ENCODE measurements at places on chromosomes 3 and 15.
A peak's percentile ranks its signal among the peaks of the same experiment; 100 is the strongest.

DNA sequence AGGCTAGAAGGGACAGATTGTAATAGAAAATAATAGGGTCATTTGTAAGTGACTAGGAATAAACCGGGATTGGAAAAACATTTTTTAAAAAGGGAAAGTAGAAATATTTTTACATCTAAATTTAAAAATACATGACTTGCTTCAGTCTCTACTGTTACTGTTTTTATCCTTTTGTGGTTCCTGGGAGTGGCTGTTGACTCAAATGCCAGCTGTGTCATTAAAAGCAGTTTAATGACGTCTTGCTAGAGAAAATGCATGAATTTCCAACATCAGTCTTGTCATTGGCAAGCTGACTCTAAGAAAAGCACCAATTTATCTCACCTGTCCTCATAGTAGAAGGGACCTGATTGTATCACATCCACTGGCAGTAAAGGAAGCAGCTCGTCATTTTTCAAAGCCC is 16.7 kb upstream of the LCMT2 start:
- no peak for DNase-seq

DNA sequence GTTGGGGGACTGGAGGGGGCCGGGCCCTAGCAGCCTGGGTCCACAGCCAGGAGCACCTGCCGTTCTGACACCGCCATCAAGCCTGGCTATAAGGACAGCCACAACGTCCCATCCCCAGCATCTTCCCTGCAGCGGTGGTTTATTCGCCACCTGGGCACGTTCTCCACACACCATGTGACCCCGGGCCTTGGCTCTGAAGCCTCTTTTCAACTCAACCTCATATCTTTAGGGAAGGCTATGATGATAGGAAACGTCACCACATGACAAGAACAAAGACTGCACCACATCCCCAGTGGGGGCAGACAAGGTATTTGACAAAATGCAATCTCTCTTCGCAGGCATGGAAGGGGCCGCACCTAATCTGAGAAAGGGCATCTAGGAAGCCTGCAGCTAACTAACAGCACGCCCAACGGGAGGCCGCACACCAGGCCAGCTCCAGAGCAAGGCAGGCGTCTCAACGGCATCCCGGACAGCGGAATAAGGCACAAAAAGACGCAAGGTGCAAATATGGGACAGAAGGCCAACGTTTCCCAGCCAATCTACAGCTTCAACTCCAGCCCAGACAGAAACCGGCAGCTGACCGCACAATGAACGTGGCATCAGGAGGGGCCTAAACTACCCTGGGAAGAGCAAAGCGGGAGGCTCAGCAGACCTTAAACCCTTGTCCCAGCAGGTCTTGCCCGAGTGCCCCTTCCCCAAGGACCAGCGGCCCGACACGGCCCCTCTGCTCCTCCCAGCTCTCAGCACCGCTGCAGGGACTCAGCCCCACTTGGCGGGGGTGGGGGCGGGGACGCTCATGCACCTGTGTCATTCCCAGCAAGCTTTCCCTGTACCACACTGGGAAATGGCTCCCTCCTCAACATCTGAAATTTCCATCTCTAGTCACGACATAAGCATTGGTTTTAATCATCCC is 41.9 kb downstream of the NIPA2 start:
- DNase-seq = no peak

DNA sequence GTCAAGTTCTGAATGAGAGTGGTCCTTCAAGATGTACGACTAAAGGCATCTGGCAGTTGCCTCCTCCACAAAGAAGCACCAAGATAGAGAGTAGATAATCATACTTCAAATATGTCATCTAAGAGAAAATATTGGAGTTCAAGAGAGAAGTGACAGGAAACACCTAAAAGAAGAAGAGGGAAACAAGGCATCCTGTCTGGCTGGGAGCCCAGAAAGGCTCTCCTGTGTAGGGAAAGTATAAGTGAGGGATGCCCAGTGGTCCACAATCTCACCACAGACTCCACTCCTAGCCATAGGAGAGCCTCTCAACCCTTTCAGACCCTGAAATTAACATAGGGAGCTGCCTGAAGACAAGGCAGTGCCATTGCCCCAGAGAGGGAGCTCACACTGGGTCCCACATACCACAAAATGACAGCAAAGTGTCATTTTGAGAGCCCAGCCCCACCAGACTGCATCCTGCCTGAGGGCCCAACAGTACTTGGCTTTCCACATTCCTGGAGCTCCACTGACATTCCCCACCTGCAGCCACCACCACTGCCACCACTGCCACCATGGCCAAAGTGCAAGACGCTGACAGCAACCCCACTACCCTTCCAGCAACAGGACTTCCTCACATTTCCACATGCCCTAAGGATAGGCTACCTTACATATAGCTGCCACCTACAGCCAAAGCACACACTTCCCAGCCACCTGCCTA is 210.6 kb downstream of the ATP8B4 start:
- no peak for DNase-seq

DNA sequence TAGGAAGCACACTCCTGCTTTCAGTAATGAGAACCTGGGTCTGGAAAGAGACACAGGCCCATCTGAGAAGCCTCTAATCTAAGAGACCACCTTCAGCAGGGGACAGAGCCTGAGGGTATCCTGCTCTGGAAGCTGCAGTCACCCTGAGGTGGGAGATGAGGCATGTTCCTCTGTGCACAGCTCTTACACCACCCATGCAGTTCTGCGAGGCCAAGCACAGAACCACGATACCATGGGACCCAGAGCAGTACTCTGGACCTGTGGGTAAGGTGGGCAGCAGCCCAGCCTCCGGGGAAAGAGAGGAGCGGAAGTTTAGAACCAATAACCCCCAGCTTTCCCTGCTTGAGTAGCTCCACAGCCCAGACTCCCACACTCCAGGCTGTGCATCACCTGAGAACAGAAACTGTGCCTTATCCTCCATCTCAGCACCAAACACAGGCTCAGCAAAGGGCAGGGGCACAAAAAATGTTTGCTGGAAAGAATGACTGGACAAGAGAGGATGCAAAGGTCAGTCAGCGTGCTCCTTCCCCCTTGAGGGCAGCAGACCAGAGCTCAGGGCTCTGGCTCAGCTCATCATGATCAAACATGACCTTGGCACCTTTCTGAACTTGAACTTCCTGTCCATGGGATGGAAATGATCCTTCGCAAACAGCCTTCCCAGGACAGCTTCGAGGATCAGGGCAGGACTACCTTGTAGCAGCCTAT is 43.1 kb downstream of the RBPMS2 start:
- no peak for DNase-seq

- no peak for DNase-seq
These were observed 2.3 kb upstream of the BCHE start for GRCh38 chr3:165839296-165840076.

- peak; percentile 34 for DNase-seq
These were observed 197.9 kb downstream of the XXYLT1 start for GRCh38 chr3:195072916-195073564.

- DNase-seq = no peak
These were observed 608.4 kb downstream of the CADM2 start for GRCh38 chr3:85567071-85567676.

- no peak for DNase-seq
These were observed 32.5 kb upstream of the ZNF445 start for GRCh38 chr3:44510000-44510368.

DNA sequence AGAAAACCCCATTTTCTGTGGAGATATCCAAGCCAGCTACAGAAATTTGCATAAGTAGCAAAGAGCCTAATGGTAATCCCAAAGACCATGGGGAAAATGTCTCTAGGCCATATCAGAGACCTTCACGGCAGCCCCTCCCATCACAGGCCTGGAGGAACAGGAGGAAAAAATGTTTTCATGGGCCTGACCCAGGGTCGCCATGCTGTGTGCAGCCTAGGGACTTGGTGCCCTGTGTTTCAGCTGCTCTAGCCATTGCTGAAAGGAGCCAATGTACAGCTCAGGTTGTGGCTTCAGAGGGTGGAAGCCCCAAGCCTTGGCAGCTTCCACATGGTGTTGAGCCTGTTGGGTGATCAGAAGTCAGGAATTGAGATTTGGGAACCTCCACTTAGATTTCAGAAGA is 1150.7 kb downstream of the OTOL1 start:
- DNase-seq = no peak

DNA sequence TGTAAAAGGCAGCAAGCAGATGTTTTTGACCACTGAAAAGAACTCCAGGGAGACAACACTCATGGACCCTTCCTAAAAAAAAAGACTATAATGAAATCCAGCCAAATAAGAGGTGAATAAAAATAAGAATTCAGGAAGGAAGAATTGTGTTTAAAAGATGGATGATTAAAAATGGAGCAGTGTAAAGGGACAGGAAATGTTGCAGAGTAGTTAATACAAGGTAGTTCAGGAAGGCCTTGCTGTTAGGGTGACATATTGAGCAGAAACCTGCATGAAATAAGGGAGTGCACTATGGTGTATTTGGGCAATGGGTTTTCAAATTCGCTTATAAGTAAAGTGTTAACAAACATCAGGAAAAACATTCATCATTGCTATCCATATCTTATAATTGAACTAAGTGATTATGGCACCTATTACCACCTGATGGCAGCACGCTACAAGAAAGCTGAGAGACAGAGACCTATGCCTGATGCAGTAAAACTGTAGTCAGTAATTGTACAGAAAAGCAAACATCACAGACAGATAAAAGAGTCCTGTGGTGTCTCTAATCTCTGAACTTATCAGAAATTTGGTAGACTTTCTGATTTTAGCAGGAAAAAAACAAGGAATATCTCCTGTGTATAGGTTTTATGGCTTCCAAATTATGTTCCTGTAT is 5.8 kb upstream of the DBR1 start:
- no peak for DNase-seq

GRCh38 chr3:107258300-107258699 is 118.9 kb upstream of the CCDC54 start:
- DNase-seq = no peak

- DNase-seq = no peak
These were observed 273.4 kb downstream of the TLE3 start for GRCh38 chr15:69824075-69824876.

DNA sequence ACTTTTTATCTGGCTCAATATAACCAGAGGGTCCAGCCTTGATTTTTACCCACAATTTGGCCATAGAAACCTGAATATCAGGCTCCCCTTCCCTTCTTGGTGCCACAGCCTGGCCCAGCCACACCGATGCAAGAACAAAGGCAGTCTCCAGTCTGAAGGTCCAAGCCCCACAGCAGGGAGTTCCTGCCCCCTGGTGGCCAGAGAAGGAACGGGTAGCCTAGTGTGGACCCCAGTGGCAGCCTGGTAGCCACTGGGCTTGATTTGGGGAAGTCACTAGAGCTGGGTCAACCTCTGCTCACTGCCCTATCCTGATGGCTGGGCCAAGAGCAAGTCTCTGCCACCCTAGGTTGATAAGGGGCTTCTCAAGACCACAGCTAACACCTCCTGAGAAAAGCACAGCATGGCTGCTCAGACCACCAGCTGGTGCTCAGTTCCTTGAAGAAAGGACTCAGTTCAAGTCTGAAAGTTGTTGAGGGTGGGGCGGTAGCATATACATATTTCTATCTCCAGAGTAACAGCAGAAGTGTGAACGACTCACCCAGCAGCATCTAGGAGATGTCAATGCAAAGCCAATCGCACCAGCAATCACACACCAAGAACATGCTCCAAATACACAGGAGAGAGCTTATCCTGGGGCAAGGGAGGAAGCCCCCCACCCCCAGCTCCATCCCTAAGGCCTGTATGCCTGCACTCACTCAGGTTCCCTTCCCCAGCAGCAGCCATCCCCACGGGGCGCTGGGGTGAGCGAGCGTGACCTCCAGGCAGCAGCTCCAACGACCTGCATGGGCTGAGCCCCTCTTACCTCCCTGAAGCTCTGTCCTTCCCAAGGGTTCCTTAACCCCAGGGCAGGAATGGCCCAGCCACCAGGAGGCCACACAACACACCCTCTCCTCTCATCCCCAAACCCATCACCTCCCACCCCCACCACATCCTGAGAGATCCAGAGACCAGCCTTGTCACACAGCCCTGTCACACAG is 7.6 kb downstream of the PFKFB4 start:
- DNase-seq = peak; percentile 94

DNA sequence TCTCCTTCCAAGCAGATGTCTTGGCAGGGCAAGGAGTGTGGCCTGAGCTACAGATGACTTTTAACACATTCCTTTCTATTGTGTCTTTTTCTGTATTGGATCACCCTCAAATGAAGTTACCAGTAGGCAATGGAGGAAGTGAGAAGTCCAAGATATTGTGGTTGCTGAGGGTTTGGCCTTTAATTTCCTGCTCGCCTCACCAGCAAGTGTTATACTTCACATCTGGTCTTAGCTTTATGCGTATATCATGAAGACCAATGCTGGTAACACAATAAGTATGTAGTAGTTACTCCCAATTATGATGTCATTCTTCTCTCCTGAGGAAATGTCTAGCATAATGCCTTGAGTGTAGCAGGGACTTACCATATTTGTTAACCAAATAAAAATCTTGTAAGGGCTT is 179.9 kb downstream of the ZIC1 start:
- no peak for DNase-seq

DNA sequence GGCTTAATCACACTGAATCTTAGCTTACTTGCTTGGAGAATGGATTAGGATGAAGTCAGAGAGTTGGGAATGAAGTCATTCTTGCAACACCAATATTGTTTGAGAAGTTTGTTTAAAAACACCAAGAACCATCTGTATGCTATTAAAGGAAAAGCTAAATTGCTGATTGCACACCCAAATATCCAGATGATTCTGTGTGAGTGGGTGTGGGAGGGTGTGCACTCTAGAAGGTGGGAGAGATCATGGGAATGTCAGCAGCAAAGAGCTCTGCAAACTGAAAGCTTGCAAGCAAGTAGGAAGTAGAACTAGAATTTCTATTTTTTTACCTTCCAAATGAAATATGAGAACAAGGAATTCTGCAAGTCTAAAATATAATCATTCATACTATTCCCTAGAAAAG is 364.9 kb downstream of the NR2F2 start:
- DNase-seq = no peak

- no peak for DNase-seq
These were observed 227.8 kb downstream of the OCA2 start for GRCh38 chr15:27871078-27871901.

GRCh38 chr15:76431971-76432370 is 95.4 kb downstream of the ISL2 start:
- DNase-seq = no peak

DNA sequence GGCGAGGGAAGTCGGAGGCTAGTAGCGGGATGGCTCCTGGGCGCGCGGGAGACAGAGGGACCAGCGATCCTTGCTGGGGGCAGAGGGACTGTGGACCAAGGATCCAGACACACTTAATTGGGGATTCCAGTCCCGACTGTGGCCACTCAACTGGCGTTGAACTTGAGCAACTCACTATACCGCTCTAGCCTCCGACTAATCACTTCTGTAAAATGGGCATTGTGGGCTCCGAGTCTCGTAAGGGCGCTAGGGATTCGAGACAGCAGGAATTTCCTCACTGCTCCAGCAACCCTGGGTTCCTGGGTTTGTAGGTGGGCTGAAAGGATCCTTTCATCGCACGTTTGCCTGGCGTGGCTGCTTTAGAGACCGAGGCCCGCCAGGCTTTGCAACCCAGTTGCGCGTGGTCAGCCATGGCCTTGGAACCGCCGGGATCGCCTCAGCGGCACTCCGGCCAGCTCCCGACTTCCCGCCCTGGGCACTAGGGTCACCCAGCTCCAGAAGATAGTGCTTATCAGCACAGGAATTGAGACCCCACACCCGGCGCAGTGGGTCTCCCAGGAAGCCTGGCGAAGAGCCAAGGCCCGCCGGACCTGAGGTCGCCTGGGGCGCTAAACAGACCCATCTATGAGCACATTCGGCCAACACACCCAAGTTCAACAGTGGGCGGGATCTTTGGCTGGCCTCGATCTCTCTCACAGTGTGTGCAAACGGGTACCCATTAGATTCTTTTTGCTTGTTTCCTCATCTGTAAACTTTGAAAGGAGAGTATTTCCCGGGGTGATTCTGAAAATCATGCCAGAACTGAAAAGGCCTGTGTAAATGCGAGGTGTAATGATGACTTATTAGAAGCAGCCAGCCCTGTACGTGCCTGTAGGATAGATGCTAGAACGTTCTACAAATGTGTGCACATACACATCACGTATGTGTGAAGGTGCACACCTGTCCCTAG is 9.9 kb downstream of the FOXL2 start:
- DNase-seq = peak; percentile 58

Measured in activated effector memory CD4-positive, alpha-beta T cell treated with anti-CD3 and anti-CD28 coated beads, Interleukin-2, amount 50 U/mL, for 16 hours (primary cell).